Glutamatergic neuron (in vitro differentiated cells): ENCODE measurements at places on chromosomes 7 and 10. TPM values are rescaled to one million over a fixed set of nuclear protein-coding genes. Genes with fewer than 3 reads are reported as not detected.

DNA sequence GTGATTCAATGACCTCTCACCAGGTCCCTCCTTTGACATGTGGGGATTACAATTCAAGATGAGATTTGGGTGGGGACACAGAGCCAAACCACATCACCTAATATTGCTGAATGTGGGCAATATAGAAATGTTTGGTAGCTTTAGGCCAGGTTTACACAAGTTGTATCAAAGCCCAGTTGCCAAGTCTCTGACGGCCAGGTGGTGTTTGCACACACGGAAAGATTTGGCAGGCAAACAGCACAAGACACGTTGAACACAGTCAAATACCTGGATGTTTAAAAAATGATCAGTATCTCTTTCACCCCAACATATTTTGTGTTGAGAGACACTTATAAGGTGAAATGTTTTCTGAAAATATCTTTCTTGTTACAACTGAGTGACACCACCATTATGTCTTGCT, 294.4 kb upstream of the MKI67 start:
- H3K4me3 ChIP-seq, result no peak overlapping the region
- H3K27ac ChIP-seq, result no peak overlapping the region
- H3K4me1 ChIP-seq, result no peaks in the 10 kb centered on the region
- H3K36me3 ChIP-seq, result peaks cover 6% of the 10 kb centered on the region
- no peak for DNase-seq
- H3K27me3 ChIP-seq, result peaks cover 4% of the 10 kb centered on the region

DNA sequence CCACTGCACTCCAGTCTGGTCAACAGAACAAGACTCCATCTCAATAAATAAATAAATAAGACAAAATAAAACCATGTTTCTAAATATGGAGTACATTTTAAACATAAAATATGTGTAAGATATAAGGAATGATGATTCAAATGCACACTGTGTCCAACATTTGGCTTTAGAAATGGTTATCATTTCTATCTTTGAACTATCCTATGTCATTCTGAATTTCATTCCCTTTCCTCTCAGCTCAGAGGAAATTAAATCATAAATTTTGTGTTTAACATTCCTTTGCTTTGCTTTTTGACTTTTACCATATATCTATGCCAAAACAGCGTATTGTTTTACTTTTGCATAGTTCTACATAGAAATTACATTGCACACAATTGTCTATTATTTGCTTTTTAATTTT, 130.9 kb downstream of the GNAT3 start:
- no peak overlapping the region for H3K4me3 ChIP-seq
- no peak overlapping the region for H3K27ac ChIP-seq
- H3K27me3 ChIP-seq, result no peaks in the 10 kb centered on the region
- H3K36me3 ChIP-seq, result peaks cover 7% of the 10 kb centered on the region

The CNPY1 gene
- not detected for total RNA-seq

- H3K4me3 ChIP-seq, result no peak overlapping the region
- peaks cover 4% of the 10 kb centered on the region for H3K27me3 ChIP-seq
Observed at GRCh38 chr10:43906490-43906889, 257.8 kb upstream of the ZNF32 start.

- no peaks in the 10 kb centered on the region for H3K27me3 ChIP-seq
- no peak overlapping the region for H3K27ac ChIP-seq
- no peaks in the 10 kb centered on the region for H3K36me3 ChIP-seq
- H3K4me1 ChIP-seq, result peaks cover 3% of the 10 kb centered on the region
- no peak for DNase-seq
- H3K4me3 ChIP-seq, result no peak overlapping the region
Observed at GRCh38 chr7:81618396-81619014, 151.3 kb downstream of the HGF start.

- no peak overlapping the region for H3K4me3 ChIP-seq
- no peak overlapping the region for H3K27ac ChIP-seq
- H3K27me3 ChIP-seq, result no peaks in the 10 kb centered on the region
Observed at GRCh38 chr7:112880818-112881418, 90.7 kb upstream of the TMEM168 start.

DNA sequence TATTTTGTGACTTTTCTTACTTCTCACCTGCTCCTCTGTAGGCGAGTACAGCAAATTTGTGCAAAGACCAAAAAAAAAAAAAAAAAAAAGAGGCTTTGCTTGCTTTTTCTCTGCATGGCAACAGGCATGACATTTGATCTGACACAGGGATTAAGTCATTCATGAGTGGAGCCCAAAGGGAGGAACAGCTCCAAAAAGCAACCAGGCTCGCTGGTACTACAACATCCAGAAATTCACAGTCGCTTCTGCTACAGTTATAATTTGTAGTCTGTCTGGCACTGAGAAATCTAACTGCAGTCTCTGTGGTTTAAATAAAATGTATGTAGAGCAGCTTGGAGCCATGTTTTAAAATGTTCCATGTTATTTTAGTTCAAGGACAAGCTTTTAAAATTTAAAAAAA, 31.7 kb downstream of the MKX start:
- DNase-seq, result no peak
- H3K36me3 ChIP-seq, result no peaks in the 10 kb centered on the region
- no peak overlapping the region for H3K27ac ChIP-seq
- peaks cover 38% of the 10 kb centered on the region for H3K4me1 ChIP-seq
- H3K27me3 ChIP-seq, result no peaks in the 10 kb centered on the region

GRCh38 chr7:52504561-52504960, 530.9 kb upstream of the POM121L12 start:
- no peak overlapping the region for H3K4me3 ChIP-seq
- peaks cover 22% of the 10 kb centered on the region for H3K4me1 ChIP-seq
- no peaks in the 10 kb centered on the region for H3K36me3 ChIP-seq
- no peak overlapping the region for H3K27ac ChIP-seq

The TUBB8 gene
- 1.1 TPM for total RNA-seq

DNA sequence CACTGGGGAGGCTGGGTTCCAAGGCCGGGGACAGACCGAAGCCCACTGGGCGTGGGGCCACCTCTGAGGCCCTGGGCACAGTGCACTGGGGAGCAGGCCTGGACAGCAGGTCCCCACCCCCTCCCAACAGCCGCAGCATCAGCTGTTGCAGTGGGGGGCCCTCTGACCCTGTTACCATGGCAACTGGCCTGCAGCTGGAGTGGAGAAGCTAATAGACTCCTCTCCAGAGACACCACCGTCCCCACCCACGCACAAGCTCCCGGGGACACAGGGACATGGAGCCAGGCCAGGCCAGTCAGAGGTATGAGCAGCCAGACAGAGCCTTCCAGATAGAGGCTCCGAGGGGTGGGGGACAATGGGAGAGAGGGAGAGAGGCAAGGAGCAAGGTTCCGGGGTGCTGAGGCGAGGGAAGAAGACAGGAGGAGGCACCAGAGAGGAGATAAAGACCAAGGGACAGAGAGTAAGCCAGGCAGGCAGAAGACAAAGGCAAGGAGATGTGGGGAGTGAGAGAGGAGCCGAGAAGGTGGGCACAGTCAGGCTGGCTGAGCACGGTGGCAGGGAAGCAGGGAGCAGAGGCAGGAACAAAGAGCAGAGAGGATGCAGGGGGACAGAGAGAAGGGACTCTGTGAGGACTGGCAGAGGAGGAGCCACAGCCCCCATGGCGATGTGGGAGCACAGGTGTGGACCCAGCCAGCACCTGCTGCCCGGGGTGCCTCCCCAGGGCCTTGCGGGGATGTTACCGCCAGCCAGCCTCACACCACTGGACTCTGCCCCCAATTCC, 6.7 kb downstream of the KCNH2 start:
- H3K27ac ChIP-seq, result peak overlapping the region; percentile 99
- H3K4me1 ChIP-seq, result peaks cover 50% of the 10 kb centered on the region
- peaks cover 5% of the 10 kb centered on the region for H3K36me3 ChIP-seq
- H3K27me3 ChIP-seq, result peaks cover 15% of the 10 kb centered on the region
- H3K4me3 ChIP-seq, result peak overlapping the region; percentile 86
- DNase-seq, result peak; percentile 58

DNA sequence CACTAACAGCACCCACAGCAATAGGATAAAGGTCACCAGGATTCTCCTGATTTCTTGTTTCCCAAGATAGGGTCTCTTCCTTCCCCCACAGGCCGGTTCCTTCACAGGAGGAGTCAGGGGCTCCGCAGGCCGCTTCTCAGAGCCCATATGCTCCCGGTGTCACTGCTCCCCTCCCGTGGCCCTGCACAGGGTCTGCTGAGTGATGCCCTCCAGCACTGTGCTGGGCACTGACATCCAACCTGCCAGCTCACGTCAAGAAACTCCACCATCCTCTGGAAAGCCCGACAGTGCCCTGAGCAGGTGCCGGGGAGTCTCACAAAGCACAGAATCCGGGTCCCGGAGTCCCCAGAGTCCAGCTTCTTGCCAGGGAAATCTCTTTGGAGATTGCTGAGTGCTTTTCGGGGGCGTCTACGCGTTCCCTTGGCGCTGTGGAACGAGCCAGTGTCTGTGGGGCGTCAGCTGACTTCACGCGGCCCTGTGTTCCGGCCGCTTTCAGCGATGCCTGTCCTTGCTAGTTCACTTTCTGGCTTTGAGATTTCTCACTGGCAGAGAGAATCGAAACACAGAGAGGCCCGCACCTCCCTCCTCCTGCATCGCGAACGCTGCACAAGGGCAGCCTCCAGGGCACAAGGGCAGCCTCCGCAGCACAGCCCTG, 567.5 kb downstream of the DNAJB6 start:
- H3K27ac ChIP-seq, result peak overlapping the region; percentile 62
- peaks cover 11% of the 10 kb centered on the region for H3K4me1 ChIP-seq
- DNase-seq, result no peak
- H3K4me3 ChIP-seq, result no peak overlapping the region
- peaks cover 5% of the 10 kb centered on the region for H3K36me3 ChIP-seq

The MAGI2 gene
- total RNA-seq, result 64.2 TPM

GRCh38 chr7:54326592-54327167, 215.5 kb upstream of the VSTM2A start:
- H3K27ac ChIP-seq, result no peak overlapping the region
- H3K4me3 ChIP-seq, result no peak overlapping the region
- DNase-seq, result no peak
- no peaks in the 10 kb centered on the region for H3K4me1 ChIP-seq

The ADCY1 gene
- total RNA-seq, result 51.9 TPM

- no peak overlapping the region for H3K4me3 ChIP-seq
- no peak for DNase-seq
- peaks cover 3% of the 10 kb centered on the region for H3K4me1 ChIP-seq
Observed at GRCh38 chr10:19491166-19491565, 325.1 kb upstream of the PLXDC2 start.

- DNase-seq, result no peak
- no peaks in the 10 kb centered on the region for H3K4me1 ChIP-seq
- H3K27me3 ChIP-seq, result no peaks in the 10 kb centered on the region
Observed at GRCh38 chr10:75647675-75648074, 216.3 kb downstream of the LRMDA start.

DNA sequence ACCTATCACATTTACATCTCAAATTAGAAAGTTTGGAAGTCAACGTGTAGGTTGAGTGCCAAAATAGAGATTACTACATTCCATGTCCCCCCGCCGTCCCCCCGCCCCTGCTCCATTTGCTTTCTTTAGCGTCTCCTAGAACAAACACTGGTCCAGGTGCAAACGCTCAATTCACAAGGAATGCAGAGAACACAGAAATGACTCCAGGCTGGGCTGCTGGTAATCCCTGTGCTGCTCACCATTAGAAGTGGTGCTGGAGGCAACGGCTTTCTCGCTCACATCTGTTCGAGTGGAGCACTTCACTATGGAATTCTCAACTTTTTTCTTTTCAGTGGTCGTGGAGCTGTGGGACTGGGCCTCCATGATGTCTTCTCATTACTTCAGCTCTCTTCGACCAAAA, 14.1 kb downstream of the GLI3 start:
- H3K4me1 ChIP-seq, result peaks cover 6% of the 10 kb centered on the region
- H3K4me3 ChIP-seq, result no peak overlapping the region
- H3K27ac ChIP-seq, result no peak overlapping the region
- no peaks in the 10 kb centered on the region for H3K36me3 ChIP-seq
- no peaks in the 10 kb centered on the region for H3K27me3 ChIP-seq

The PAPOLB gene
- 1.2 TPM for total RNA-seq

GRCh38 chr10:126902157-126902556, 3.1 kb upstream of the DOCK1 start:
- H3K4me1 ChIP-seq, result no peaks in the 10 kb centered on the region
- no peak overlapping the region for H3K27ac ChIP-seq
- DNase-seq, result no peak
- peaks cover 12% of the 10 kb centered on the region for H3K27me3 ChIP-seq

DNA sequence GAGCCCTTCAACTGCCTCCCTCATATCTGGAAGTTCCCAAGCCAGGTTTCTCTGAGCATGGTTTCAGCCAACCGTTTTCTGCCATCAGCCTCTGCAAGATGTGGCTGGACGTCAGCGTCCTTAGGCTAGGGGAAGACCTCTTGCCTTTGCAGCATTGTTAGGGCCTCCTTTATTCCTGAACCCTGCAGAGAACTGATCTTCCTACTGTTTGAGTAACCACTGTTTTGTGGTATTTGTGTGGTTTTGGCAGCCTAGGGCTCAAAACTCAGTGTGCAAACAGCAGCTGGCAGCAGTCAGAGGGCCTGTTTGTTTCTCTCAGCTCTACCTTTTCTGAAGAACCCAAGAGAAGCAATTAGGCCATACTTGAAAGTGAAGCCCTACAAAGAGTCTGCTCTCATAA, 83.4 kb upstream of the SEMA3E start:
- H3K36me3 ChIP-seq, result no peaks in the 10 kb centered on the region
- no peak overlapping the region for H3K27ac ChIP-seq
- H3K4me3 ChIP-seq, result no peak overlapping the region
- no peaks in the 10 kb centered on the region for H3K4me1 ChIP-seq
- no peak for DNase-seq

DNA sequence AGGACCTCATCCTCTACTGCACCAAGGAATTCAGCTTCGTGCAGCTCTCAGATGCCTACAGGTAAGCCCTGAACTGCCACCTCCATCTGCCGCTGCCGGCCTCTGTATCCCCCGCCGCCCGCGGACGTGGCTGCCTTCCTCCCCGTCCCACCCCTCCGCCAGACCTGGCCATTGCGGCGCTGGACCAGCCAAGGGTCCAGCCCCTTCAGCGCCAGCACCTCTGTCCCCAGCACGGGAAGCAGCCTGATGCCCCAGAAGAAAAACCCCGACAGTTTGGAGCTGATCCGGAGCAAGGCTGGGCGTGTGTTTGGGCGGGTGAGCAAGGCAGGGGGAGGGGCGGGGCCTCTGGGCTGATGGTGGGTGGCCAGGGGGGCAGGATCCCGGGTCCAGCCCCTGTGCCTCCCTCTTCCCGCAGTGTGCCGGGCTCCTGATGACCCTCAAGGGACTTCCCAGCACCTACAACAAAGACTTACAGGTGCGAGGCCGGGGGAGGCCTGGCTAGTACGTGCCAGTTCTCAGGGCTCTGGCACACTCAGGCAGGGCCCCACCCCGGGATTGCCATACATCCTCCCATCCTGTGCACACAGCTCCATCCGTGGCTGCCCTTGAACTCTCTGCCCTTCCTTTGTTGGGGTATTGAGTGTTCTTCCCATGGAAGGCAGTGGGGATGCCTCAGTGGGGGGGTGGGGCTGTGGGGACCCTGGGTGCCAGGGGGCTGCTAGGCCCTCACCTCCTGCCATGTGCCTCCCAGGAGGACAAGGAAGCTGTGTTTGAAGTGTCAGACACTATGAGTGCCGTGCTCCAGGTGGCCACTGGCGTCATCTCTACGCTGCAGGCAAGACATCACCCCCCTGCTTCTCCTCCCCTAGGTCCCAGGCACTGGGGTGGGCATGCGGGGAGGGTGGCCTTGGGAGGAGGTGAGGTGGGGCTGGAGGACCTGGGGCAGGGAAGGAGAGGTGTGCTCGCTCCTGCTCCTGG, 13.5 kb downstream of the ASL start:
- H3K27me3 ChIP-seq, result peaks cover 2% of the 10 kb centered on the region
- no peak overlapping the region for H3K27ac ChIP-seq
- H3K36me3 ChIP-seq, result no peaks in the 10 kb centered on the region
- no peaks in the 10 kb centered on the region for H3K4me1 ChIP-seq
- no peak for DNase-seq

- no peak overlapping the region for H3K4me3 ChIP-seq
- peaks cover 15% of the 10 kb centered on the region for H3K36me3 ChIP-seq
- H3K27ac ChIP-seq, result peak overlapping the region; percentile 22
- H3K4me1 ChIP-seq, result no peaks in the 10 kb centered on the region
Observed at GRCh38 chr7:158097453-158098124, 490.0 kb downstream of the PTPRN2 start.

The POLR2J2 gene
- 13.4 TPM for total RNA-seq

The CHN2 gene
- 63.2 TPM for total RNA-seq
